ENCODE measurements at places on chromosomes 7 and 10. TPM values are rescaled to one million over a fixed set of nuclear protein-coding genes. Genes with fewer than 3 reads are reported as not detected.

- no peak for DNase-seq
Observed at GRCh38 chr10:97435211-97435610, 9.2 kb downstream of the PGAM1 start.

DNA sequence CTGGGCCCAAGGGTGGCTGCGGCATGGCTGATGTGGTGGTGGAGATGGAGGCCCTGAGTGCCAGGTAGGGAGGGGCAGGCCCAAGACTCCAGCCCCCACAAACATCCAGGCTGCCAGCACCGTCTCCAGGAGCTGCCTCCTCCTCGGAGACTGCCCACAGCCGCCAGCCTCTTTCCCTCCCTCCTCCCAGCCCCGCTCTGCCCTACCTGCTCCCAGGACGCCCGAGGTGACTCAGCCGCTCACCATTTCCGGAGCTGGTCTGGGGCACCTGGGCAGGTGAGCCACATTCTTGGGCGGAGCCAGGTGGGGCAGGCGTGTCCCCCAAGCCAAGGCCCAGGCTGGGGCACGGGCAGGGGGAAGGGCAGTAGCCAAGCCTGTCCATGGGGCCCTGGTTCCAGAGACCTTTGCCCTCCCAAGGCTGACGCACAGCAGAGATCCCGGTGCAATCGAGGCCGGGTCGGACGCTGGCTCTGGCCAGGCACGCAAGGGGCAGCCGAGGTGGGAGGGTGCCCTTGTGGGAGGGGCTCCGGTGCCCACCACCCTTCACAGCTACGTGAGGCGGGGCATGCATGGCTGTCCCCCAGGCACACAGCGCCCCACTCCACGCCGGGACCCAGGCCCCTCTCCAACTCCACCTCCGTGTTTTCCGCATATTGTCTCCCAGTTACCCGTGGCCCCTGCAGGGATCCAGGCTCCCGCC, 8.8 kb downstream of the ADAP1 start:
- DNase-seq, result no peak

DNA sequence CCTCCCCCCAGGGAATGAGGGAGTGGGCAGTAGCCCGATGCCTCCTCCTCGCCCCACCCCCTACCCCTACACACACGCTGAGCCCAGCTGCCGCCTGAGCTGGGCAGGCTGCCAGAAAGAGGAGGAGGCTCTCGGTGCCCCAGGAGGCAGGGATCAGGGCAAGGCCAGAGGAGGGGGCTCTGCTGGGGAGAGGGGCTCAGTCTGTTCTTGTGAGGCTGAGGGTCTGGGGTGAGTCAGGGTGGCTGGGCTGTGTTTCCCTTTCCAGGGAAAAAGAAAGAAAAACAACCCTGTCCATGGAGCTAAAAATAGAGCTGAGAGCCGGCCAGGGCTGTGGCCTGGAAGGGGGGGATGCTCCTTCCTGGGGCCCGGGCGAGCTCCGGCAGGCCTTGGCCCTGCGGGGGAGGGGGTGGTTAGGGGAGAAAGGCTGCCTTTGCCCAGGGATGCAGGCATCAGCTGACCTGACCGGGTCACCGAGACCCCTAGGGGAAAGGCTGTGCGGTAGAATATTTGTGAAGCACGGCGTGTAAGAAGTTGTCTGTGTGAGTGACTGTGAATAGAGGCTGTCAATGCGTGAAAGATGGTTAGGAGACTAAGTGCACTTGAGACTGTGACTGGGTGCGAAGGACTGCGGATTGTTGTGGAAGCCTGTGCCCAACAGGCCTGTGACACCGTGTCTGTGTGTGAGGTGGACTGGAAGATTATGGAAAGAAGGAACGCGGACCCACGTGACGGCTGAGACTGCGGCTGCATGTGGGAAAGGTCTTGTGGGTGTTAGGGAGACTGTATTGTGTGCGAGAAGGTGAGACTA, 1.2 kb upstream of the LZTS2 start:
- DNase-seq, result no peak

DNA sequence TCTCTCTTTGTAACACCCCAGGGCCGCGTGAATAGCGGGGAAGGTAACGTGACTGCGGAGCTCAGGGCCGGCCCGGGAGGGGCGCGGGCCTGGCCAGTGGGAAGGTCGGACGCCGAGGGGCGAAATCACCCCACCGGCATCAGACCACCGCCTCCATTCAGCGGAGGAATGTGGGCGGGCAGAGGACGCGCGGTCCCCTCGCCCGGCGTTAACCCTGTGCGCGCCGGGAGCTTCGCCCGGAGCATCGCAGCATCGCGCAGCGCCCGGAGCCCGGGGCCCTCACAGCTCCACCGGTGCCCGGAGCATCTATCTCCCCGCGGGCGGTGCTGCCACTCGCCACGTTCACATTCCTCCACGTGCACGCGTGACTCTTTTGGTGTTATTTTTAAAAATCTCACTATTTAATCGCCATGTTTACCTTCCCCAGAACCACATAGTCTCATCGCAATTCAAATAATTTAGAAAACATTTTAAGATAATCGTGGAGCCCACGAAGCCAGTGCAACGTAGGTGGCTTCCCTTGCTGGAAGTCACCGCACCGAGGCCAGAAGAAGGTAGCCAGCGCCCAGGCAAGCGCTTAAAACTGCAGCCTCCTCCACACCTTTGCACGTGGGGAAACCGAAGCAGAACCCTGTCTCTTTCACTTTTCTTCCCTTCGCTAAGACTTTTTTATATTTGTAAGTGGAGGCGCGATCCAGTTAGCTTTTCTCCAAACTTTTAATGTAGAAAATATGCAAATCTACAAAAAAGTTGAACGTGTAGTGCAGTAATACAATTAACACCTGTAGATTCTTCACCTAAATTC, 21.8 kb downstream of the FGFBP3 start:
- no peak for DNase-seq

The ZNF425 gene
- total RNA-seq, result 2.9 TPM

The NPY4R gene
- total RNA-seq, result 0.49 TPM
